ENCODE measurements at places on chromosomes 16 and 17. TPM values are rescaled to one million over a fixed set of nuclear protein-coding genes. Genes with fewer than 3 reads are reported as not detected.
A peak's percentile ranks its signal among the peaks of the same experiment; 100 is the strongest.

DNA sequence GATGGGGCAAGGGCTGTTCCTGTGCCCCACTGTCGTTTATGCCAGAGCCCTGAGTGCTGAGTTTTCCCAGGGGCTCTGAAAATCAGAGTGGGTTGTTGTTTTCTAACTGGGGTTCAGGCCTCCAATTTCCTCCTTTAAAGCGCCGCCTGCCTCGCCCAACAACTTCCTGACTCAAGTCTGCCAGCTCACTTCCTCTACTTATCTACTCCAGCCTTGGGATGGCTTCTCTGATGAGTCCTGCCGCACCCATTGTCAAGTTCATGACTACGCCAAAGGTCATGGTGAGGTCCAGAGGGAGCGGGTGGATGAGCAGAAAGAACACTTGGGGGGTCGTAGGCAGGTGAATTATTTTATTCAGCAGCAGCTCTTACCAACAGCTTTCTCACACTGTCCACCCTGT, 104.7 kb downstream of the UTP18 start:
- no peaks in the 10 kb centered on the region for H3K27me3 ChIP-seq
- no peak overlapping the region for H3K27ac ChIP-seq
- no peaks in the 10 kb centered on the region for H3K36me3 ChIP-seq
- no peak for DNase-seq
- no peaks in the 10 kb centered on the region for H3K4me1 ChIP-seq
- H3K4me3 ChIP-seq: no peak overlapping the region

DNA sequence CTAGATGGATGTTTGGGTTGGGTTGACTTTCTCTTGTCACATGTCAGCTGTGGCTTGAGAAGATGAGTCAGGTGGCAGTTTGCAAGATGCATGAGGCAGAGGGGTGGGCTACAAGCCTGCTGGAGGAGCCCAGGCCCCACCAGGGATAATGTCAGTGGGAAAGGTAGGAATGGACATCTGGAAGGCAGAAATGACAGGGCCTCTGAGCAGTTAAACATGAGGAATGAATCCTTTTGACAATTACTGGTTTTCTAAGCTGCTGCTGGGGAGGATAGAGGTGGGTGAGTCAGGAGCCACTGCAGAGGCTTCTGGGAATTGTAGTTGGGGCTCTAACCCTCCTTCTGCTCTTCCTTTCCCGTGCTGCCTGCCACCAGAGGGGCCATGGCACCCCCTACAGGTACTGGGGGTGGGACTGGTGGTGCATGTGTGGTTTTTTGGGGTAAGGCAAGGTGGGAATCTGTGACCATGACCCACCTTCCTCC, 15.7 kb downstream of the SLC52A1 start:
- H3K27me3 ChIP-seq: no peaks in the 10 kb centered on the region
- H3K36me3 ChIP-seq: peaks cover 18% of the 10 kb centered on the region
- no peak for DNase-seq

DNA sequence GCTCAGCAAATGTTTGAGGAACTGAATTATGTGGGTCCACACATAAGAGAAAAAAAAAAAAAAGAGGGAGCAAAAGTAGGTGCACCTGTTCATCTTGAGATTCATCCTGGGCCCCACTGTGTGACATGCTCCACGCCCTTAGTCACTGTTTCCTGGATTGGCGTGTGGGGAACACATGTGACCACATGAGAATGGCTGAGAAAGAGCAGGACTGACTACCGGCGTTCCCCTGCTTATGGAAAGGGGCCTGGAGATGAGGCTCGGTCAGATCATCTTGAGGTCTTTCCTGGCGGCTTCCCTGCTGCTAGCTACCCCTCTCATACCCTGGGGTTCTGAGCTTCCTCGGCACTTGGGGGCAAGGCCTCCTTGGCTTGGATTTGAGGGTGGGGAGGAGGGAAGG, 3.9 kb downstream of the DEXI start:
- no peaks in the 10 kb centered on the region for H3K27me3 ChIP-seq
- H3K36me3 ChIP-seq: no peaks in the 10 kb centered on the region
- no peak overlapping the region for H3K4me3 ChIP-seq
- no peak for DNase-seq
- peaks cover 33% of the 10 kb centered on the region for H3K4me1 ChIP-seq
- no peak overlapping the region for H3K27ac ChIP-seq

DNA sequence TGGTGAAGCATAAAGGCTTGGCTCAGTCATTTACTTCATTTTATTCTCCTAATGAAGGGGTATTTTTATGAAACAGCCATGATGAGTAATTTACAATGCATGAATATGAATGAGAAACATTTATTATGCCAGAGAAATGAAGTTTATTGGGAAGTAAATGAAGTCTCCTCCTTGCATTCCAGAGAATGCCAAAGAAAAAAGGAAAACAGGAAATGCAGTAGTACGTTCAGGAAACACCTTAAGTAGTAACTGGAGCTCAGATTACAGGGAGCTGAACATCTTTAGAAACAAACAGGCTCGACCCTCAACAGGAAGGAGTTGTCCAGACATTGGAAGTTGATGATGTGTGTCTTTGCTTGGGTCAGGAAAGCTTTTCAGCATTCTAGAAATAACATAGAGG, 4.6 kb downstream of the KRT34 start:
- H3K4me3 ChIP-seq: no peak overlapping the region
- no peak overlapping the region for H3K27ac ChIP-seq
- no peaks in the 10 kb centered on the region for H3K27me3 ChIP-seq
- H3K4me1 ChIP-seq: peaks cover 10% of the 10 kb centered on the region
- no peaks in the 10 kb centered on the region for H3K36me3 ChIP-seq

GRCh38 chr17:65457635-65458257, 103.7 kb downstream of the AXIN2 start:
- H3K4me1 ChIP-seq: no peaks in the 10 kb centered on the region
- peaks cover 6% of the 10 kb centered on the region for H3K27me3 ChIP-seq
- H3K36me3 ChIP-seq: no peaks in the 10 kb centered on the region
- no peak for DNase-seq
- H3K4me3 ChIP-seq: no peak overlapping the region

DNA sequence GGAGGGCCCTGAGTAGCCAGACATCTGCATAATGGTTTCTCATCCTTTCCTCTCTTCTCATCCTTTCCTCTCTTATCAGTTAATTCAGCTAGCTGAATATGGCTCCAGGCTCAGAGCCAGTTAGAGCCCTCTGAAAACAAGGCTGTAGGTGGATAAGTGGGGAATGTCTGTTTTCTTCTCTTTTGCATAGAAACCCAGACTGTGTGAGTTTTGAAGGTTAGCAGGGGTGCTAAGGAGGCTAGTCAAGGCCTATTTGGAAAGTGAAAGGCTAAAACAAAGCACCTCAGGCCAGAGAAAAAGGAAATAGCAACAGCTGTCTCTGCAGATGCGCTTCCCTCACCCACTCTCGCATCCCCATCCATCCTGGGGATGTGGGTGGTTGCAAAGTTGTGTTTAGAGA, 420.9 kb downstream of the SHISA9 start:
- H3K27me3 ChIP-seq: no peaks in the 10 kb centered on the region
- H3K4me3 ChIP-seq: no peak overlapping the region
- DNase-seq: no peak
- H3K4me1 ChIP-seq: no peaks in the 10 kb centered on the region
- H3K36me3 ChIP-seq: no peaks in the 10 kb centered on the region
- no peak overlapping the region for H3K27ac ChIP-seq

Gene MYH2
- total RNA-seq: 0.02 TPM

- H3K27me3 ChIP-seq: no peaks in the 10 kb centered on the region
- H3K27ac ChIP-seq: no peak overlapping the region
- no peaks in the 10 kb centered on the region for H3K4me1 ChIP-seq
- no peaks in the 10 kb centered on the region for H3K36me3 ChIP-seq
- no peak for DNase-seq
- H3K4me3 ChIP-seq: no peak overlapping the region
Observed at GRCh38 chr17:14768923-14769322, 468.0 kb downstream of the HS3ST3B1 start.

Gene WNT3
- total RNA-seq: 2.4 TPM

DNA sequence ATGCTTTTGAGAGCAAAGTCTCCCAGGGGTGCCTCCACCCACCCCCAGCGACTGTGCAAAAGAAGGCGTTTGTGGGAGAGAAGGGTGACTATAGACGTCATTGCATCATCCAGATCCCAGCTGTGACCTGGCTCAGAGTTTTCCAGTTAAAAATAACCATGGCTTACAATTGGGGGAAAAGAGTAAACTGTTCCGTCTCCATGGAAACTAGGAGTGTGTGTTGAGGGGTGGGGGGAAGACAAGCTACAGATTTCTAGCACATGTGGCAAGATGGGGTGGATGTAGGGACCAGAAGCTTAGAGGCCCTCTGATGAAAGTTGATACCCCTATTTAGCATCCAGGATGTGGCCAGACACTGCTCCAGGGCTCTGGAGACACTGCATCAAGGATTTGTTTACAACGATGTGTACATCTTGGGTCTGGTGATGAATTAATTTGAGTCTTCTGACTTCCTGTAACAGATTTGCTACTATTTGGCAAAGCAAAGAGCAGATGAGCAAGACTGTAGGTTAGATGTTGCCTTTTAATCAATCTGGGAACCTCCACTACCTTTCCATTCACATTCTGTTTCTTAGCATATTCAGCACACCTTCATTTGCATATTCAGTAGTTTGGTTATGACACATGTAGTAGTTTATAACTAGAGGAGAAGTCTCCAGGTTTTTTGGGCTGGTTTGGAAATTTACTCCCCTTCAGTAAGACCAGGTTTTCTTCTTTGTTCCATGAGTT, 6.2 kb upstream of the DUSP14 start:
- H3K4me1 ChIP-seq: peaks cover 18% of the 10 kb centered on the region
- H3K36me3 ChIP-seq: peaks cover 4% of the 10 kb centered on the region
- H3K27me3 ChIP-seq: no peaks in the 10 kb centered on the region
- DNase-seq: peak; percentile 75

DNA sequence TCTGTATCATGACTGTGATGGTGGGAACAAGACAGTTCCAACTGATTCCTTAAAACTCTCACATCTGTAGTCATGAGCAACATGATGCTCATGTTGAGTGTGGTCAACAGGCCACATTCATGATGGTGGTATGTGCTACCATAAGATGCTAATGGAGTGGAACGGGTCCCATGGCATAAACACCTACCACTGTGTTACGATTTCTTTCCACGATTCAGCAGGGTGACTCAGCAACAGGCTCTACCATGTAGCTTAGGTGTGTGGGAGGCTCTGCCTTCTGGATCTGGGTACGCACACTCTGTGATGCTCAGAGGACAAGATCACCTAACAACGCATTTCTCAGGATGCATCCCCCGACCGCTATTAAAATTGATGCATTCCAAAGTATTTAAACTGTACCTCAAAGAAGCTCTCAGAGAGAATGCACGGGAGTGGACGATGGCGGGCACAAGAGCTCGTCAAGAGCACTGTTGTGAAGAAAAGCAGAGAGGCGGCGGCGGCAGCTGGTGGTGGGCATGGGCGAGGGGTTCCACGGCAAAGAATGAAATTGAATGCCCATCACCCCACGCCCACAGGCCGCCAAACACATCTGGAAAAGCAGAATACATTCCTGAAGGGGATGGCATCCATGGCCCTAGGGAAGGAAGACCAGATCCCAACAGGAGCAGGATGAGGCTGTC, 133.3 kb downstream of the ZNF778 start:
- no peak overlapping the region for H3K4me3 ChIP-seq
- DNase-seq: peak; percentile 61
- no peak overlapping the region for H3K27ac ChIP-seq
- H3K36me3 ChIP-seq: no peaks in the 10 kb centered on the region

GRCh38 chr17:55735731-55736405, 13.2 kb upstream of the TMEM100 start:
- H3K4me3 ChIP-seq: no peak overlapping the region
- no peak overlapping the region for H3K27ac ChIP-seq
- H3K36me3 ChIP-seq: no peaks in the 10 kb centered on the region
- peak; percentile 35 for DNase-seq
- peaks cover 7% of the 10 kb centered on the region for H3K4me1 ChIP-seq
- H3K27me3 ChIP-seq: no peaks in the 10 kb centered on the region

Gene KRT24
- not detected for total RNA-seq

Measured in astrocyte (in vitro differentiated cells and primary cell).